ENCODE measurements at places on chromosomes 12 and 14.

DNA sequence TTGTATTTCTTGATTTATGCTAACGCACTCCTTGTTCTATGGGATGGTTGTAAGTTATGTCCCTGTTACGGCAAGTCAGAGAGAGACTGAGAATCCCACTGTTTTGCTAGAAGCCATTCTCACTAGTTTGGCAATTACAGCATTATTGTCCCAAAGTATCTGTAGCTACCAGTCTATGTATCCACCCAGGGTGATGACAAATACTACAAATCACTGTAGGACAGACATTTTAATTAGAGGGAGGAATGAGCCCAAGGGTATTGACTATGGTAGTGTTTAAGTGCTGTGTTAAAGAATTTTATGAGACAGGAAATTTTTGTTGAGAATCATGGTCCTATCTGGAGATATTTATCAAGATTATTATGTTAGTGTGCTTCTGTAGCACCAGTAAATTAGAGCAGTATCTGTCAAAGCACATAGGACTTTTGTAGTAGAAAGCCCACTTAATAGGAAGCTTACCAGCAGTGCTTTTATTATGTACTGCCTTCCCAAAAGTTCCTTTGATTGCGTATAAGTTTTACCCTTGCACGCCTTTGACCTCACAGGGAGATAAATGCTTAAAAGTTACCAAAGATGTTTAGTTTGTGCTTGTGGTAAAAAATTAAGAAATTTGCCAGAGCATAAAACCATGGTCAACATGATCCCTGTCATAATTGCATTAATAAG, 10.7 kb downstream of the PRKCH start:
- DNase-seq: no peak

DNA sequence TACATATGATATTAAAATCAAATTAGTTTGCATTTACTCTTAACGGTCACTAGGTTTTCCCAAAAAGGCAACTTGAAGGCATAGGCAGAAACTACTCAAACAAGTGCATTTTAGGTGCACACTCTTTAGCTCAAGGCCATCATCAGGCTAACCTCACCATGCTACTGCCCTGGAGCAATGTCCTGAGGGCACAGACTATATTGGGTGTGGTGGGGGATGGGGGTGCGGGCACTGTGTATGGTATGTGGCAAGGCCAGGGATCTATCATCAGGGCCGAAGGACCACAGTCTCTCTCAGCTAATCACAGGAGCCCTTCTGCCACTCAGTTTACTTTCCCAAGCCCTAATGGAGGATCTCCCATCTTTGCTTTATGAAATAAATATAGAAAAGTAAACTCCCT, 51.9 kb downstream of the SH2B3 start:
- no peak for DNase-seq

DNA sequence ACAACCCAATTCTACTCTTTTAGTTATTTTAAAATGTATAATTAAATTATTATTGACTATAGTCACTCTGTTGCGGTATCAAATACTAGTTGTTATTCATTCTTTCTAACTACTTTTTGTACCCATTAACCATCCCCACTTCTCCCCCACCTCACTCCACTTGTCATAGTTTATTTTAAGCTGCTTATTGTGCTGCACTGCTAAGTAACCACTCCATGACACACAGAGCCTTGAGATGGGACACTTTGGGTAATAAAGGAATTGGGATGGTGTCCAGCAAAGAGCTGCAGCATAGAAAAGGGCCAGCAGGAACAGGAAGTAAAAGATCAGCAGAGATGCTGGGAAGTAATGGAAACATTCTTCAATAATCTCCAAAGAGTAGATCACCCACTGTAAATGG, 123.0 kb downstream of the RPS29 start:
- no peak for DNase-seq

GRCh38 chr12:52171950-52172512, 19.8 kb downstream of the KRT80 start:
- DNase-seq: peak; percentile 53

GRCh38 chr14:31232081-31232480, 24.5 kb upstream of the HECTD1 start:
- DNase-seq: no peak

- peak; percentile 70 for DNase-seq
Measured at GRCh38 chr12:66964629-66965028, 285.8 kb upstream of the GRIP1 start.

GRCh38 chr12:80033448-80033847, 65.9 kb upstream of the OTOGL start:
- peak; percentile 83 for DNase-seq

GRCh38 chr14:78638926-78639325, 468.8 kb downstream of the NRXN3 start:
- DNase-seq: no peak

- no peak for DNase-seq
Measured at GRCh38 chr14:35689000-35689460, 120.1 kb downstream of the RALGAPA1 start.

GRCh38 chr12:12926571-12927071, 25.3 kb downstream of the GPRC5D start:
- no peak for DNase-seq

- no peak for DNase-seq
Measured at GRCh38 chr12:6080149-6081045, 44.1 kb downstream of the VWF start.

DNA sequence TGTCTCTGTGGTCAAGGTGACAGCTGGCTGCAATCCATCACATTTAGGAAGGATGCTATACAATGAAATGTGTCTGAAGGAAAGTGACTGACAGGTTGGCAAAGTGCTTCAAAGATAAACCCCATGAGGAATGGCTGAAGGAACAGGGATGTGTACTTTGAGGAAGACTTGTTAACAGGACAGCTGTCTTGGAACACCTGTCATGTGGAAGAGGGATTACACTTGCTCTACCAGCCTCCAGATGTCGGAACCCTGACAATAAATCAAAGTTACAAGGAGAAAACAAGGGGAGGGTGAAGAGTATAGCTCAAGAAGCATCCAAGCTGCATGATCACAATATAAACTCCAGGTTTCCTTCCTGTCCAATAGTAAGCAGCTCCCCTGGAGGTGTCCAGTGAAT, 147.8 kb upstream of the TMCC3 start:
- DNase-seq: no peak

DNA sequence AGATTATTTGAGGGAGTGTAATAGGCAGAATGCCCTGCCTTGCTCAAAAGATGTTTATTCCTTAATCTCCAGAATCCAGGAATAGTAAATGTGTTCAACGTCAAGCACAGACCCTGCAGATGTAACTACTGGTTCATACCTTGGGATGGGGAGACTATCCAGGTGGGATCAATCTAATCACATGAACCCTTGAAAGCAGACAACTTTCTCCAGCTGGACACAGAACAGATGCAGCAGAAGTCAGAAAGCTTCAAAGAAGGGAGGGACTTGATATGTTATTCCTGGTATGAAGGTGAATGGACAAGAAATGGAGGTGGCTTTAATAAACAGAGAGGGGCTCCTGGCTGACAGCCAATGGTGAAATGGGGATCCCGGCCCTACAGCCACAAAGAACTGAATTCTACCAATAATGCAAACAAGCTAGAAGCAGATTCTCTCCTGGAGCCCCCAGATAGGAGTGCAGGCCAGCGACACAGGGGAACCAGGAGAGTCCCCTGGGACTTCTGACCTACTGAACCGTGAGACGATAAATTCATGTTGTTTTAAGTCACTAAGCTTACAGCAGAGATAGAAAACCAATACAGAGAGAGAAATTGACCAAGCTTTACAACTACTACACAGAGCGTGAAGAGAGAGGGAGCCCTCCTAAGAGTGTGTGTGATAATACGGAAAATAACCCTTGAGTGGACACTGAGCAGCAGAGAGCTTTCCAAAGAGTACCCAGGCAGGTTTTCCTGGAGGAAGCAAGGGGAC, 133.5 kb upstream of the TMEM132C start:
- no peak for DNase-seq

GRCh38 chr14:64463195-64463594, 2.1 kb upstream of the AKAP5 start:
- DNase-seq: no peak

- peak; percentile 61 for DNase-seq
Measured at GRCh38 chr14:100900837-100901390, 2.6 kb downstream of the RTL1 start.

- no peak for DNase-seq
Measured at GRCh38 chr12:114931025-114931424, 247.1 kb upstream of the TBX3 start.

DNA sequence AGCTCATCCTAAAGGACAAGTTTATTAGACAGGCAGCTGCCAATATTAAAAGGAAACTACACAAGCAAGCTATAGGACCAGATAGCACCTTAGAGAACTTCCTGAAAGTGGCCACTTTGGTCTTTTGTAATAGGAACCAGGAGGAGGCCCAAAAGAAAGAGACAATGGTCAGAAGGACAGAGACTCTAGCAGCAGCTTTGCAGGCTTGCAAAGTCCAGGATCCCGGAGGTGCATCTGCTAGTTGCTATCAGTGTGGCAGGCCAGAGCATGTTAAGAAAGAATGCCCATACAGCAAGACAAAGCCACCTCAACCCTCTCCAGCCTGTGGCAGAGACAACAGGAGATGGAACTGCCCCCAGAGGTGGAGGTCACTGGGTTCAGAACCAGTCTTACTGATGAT, 23.4 kb downstream of the APOBEC1 start:
- no peak for DNase-seq

DNA sequence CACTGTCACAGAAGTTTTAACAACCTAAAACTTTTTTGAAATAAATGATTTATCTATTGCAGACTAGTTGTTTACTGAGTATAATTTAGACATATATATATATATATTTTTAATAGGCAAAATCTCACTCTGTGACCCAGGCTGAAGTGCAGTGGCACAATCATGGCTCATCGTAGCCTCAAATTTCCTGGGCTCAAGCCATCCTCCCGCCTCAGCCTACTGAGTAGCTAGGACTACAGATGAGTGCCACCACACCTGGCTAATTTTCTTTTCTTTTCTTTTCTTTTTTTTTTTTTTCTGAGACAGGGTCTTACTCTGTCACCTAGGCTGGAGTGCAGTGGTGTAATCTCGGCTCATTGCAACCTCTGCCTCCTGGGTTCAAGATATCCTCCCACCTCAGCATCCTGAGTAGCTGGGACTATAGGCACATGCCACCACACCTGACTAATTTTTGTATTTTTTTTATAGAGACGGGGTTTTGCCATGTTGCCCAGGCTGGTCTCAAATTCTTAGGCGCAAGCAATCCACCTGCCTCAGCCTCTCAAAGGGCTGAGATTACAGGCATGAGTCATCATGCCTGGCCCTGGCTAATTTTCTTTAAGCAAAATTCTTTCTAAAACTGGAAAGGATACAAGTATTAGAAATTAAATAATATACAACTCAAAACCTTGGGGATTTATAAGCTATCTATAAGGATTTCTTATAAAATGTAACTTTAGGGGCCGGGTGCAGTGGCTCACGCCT, 23.1 kb downstream of the EEA1 start:
- no peak for DNase-seq

GRCh38 chr12:22974865-22975264, 349.9 kb downstream of the ETNK1 start:
- DNase-seq: peak; percentile 37

DNA sequence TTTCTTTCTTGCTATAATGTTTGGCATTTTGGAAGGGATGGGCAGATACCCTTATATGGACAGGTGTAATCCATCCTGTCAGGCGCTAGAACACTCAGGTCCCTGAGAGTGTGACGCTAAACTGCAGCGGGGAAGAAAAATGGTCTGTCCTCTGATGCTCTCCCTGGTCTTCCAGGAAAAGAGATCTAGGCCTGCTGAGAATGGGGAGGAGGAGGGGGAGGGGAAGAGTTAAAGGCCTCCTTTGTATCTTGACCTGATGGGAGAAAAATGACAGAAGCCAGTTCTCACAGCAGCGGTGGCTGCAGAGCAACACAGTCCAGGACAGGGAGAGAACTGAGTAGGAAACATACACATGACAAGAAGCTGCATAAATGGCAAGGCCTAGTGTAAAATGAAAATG, 61.1 kb downstream of the RPS6KA5 start:
- DNase-seq: no peak

DNA sequence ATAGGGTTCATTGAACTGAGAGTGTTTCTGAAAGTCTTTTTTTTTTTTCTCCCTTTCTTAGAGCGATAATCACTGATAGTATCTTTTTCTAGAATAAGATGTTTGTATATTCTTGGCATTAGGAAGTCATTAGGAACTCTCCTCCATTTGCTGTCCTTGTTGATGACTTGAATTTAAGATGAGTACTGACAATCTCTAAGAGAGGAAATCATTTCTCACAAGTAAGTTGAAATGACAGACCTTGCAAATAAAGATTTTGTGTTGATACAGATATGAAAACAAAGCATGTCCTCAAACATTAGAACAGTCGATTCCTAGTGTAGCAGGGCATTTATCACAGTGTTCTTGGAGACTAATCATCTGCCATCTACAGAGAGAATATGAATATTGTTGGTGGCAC, 458.4 kb upstream of the SYT1 start:
- no peak for DNase-seq

GRCh38 chr14:61696753-61697318, 1.5 kb downstream of the HIF1A start:
- no peak for DNase-seq

DNA sequence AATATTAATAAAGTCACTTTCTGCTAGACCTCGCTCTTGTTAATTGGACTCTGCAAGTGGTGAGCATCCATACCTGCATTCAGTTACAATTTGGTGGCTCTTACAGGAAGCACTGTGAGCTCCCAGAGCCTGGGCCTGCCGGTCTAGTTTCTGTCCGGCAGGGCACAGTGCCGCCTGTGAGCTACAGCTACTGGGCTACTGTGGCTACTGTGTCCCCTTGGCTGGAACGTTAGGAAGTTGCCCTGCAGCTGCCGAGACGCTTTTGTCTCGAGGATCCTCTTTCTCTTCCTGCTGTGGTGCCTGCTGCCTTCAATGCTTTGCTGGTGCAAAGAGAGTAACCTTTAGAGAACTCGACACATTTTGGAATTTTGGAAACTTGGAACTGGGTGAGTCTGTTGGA, 44.6 kb upstream of the PTGDR start:
- no peak for DNase-seq

- DNase-seq: no peak
Measured at GRCh38 chr12:76863005-76863670, 15.7 kb downstream of the CSRP2 start.

DNA sequence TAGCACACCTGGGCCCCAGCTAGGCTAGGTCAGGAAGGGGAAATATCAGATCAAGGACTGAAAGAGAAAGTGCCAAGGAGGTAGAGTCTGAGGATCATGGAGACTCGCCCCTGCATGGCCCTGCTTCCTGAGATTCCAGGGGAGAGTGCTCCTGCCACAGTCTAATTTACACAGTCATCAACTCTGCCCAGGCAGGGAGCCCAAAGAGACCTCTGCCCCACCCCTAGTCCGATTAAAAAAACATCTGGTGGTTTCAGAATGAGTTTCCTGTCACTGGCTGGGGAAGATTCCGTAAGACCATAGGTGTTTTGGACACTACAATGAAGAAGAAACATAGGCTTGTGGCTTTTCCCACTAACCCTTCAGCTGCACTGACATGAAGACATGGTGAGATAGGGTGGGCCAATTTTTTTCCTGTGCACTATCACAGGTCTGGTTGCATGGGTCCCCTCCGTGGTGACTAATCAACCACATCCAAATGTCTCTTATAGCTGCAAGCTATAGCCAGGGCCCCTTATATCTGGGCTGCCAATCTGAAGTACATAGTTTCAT, 31.5 kb upstream of the GZMB start:
- DNase-seq: no peak

- DNase-seq: no peak
Measured at GRCh38 chr14:22561661-22562579, 27.1 kb downstream of the DAD1 start.

GRCh38 chr14:88386256-88386794, 868 bp downstream of the SPATA7 start:
- DNase-seq: no peak

GRCh38 chr14:104297721-104298401, 159.5 kb downstream of the KIF26A start:
- no peak for DNase-seq

GRCh38 chr12:40215982-40216381, 8.8 kb upstream of the LRRK2 start:
- no peak for DNase-seq

Measured in Daoy (cell line).